Activated T-cell treated with anti-CD3 and anti-CD28 coated beads, Interleukin-2, amount 50 U/mL, for 4 hours (primary cell): ENCODE measurements at places on chromosomes 16 and 17. TPM values are rescaled to one million over a fixed set of nuclear protein-coding genes. Genes with fewer than 3 reads are reported as not detected.

Gene KRTAP16-1
- total RNA-seq, result not detected

Gene KREMEN2
- not detected for total RNA-seq

Gene PSMB3
- 554 TPM for total RNA-seq

Gene TTYH2
- total RNA-seq, result 3.5 TPM

Gene KRT39
- total RNA-seq, result not detected

Gene CHST4
- total RNA-seq, result 0.16 TPM

GRCh38 chr17:40416671-40417070, 1.0 kb downstream of the TOP2A start:
- no peak for DNase-seq

GRCh38 chr17:66143657-66144282, 48.2 kb downstream of the CEP112 start:
- DNase-seq, result no peak

DNA sequence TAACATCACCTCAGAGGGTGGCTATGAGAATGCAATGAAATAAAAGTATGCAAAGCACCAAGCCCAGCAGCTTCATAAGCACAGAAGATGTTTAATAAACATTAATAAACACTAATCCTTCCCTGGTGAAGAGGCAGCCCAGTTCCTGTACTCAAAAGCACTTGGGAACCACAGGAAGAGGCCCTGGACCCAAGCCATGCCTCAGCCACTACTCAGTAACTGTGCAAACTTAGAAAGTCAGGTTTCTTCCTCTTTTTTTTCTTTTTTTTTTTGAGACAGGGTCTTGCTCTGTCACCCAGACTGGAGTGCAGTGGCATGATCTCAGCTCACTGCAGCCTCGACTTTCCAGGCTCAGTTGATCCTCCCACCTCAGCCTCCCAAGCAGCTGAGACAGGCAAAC, 5.3 kb downstream of the ARHGAP17 start:
- DNase-seq, result no peak

- peak; percentile 84 for DNase-seq
These were observed 19.8 kb downstream of the COX4I1 start for GRCh38 chr16:85819245-85819644.

DNA sequence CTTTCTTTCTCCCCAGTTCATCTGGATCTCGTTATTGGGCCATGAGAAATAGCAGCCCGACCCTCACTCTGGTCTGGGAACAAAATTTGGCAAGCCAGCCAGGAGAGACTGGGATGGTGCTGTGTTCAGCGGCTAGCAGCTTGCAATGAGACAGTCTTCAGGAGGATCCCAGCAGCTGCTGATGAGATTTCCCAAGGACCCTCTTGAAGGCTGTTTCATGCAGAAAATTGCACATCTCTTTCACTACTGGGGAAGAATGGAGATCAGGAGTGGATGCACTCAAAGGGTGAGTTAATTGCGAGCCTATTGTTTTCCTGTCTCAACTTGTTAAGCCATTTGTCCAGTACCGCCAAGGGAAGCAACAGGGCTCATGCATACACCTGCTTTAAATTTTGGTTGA, 5.5 kb upstream of the COIL start:
- DNase-seq, result no peak

DNA sequence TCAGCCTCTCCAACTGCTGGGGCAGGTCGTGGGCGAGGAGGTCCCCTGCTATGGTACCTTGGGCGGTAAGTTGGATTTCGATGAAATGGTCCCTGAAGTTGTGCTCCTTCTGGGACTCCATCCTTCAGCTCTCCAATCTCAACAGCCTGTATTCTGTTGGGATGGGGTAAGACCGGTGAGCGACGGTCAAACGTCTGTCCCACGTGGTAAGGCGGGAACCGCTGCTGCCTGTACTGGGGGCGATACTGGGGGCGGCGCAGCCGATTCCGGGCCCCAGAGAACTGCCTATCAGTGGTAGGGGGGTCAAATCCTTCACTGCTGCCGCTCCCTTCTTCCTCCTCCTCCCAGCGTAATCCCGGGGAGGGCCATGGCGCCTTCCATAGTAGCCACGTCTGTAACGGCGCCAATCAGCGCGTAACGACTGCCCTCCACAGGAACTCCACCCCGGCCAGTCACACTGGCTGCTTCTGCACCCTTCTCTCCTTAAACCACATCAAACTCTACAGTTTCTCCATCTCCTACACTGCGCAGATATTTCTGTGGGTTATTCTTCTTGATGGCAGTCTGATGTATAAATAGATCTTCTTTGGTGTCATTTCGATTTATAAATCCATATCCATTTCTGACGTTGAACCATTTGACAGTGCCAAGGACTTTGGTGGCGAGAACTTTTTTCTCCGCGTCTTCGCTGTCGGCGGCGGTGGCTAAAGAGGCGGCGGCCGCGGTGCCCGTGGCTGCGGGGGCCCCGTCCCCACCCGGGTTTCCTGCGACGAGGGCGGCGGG, 41.1 kb downstream of the AHSP start:
- DNase-seq, result no peak

DNA sequence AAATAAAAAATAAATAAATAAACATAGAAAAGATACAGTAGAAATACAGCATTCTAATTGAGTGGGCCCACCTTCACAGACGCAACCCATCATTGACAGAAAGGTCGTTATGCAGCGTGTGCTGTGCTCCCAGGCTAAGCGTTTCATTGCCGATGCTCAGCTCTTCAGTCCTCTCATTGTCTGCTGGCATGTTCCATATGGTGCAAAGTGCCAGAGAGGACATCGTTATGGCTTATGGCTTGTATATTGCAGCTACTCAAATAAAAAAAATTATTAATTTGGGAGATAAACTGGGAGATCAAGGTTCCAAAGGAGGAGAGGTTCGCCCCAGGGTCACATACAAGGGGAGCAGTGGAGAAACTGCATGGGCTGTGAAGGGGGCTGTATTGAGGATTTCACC, 11.3 kb upstream of the UBALD2 start:
- DNase-seq, result no peak
